ENCODE measurements at places on chromosomes 2 and 18.

DNA sequence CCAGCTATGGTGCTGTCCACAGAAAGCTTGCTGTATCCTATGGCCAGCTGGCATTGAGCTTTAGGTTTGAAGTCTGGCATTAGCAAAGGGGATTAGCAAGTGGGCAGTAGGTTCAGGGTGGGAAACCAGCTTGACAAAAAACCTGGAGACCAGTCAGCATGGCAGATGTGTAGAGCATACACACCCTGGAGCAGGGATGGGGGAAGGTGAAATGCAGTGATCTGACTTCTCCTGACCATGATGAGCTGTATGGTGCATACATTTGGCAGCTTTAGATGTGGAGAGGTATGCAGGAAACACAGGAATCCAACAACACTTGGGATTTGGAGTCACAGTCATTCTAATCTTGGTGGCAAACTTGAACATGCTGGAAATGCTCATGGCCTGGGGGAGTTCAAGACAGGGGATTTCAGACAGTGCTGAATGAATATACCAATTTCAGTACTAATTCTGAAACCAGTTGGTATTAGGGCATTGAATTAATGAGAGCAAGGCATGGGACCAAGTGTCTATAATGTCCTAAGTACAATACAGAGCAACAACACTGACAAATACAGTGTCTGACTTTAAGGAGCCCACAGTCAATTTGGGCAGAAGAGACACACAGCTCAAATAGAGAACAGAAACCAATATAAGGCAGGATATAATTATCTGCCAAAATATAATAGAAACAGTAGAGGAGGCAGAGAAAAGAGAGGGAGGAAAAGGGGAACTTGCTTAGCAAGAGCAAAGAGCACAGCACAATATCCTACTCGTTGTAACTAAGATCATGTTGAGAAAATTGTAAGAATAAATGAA is 11.8 kb downstream of the ARHGAP15 start:
- DNase-seq, result no peak

DNA sequence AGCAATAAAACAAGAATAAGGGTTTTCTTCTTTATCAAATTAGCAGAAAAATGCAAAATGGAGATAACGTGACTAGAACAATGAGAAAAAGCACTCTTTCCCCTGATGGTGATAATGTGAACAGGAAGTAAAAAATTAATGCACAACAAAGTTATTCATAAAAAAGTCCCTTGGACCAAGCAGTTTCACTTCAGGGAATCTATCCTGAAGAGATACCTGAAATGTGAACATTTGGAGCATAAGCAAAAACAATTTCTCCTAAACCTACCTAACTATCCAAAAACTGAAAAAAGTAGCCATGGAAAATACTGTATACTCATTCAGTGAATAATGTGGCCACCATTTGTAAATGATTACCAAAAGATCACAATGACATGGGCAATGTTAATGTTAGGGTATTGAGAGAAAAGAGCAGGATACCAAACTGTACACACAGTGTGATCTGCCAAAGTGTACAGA is 48.7 kb downstream of the TRIP12 start:
- DNase-seq, result no peak

DNA sequence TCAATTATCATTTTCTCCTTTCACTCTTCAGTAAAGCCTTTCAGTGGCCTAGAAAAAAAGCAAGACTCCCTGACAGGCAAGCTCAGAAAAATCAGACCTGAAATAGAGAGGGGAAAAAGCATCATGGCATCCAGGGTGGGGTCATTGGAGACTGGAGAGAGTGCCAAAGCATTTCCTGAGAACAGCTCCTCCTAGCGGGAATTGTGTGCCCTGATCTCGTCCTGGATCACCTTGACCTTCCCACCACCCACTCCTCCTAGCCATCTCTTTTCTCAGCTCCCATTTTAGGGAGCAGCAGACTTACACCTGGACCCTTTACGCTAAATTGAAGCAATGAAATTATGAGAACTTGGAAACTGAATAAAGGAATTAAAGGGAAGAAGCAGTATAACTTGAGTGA is 176.6 kb downstream of the VWC2L start:
- no peak for DNase-seq

- peak; percentile 93 for DNase-seq
Observed at GRCh38 chr2:65432227-65433190, at the start of gene SPRED2. TSS of gene SPRED2 (minus strand) at chr2:65432599. CDS start at chr2:65431987, 612 bp downstream.

- DNase-seq, result no peak
Observed at GRCh38 chr2:113081488-113082210, 13.9 kb downstream of the IL1F10 start.

DNA sequence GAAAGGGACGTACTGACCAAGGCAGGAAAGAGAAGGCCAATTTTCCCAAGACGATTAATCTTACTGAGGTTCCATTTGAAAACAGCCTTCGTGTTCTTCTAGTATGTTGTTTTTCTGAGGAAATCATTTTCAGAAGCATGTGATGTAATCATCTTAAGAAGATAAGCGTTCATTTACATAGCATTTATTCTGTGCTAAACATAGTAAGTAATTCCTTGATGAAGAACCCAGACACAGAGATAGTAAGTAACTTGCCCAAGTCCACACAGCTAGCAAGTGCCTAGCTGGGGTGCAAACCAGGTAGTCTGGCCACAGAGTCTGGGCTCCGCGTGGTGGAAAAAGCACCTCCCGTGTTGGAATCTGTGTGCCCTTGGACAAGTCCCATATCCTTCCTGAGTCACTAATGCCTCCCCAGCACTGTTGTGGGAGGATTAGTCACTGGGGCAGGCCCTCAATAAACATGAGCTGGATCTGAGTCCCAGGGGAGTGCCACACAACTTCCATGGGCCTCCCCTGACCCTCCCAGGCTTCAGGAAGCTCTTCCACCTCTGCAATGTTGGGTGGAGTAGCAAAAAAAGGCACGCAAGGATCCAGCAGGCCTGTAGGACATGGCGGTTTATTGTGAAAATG is 26.9 kb upstream of the ASAP2 start:
- peak; percentile 30 for DNase-seq

GRCh38 chr2:217948897-217949296 is 53.9 kb downstream of the TNS1 start:
- no peak for DNase-seq

DNA sequence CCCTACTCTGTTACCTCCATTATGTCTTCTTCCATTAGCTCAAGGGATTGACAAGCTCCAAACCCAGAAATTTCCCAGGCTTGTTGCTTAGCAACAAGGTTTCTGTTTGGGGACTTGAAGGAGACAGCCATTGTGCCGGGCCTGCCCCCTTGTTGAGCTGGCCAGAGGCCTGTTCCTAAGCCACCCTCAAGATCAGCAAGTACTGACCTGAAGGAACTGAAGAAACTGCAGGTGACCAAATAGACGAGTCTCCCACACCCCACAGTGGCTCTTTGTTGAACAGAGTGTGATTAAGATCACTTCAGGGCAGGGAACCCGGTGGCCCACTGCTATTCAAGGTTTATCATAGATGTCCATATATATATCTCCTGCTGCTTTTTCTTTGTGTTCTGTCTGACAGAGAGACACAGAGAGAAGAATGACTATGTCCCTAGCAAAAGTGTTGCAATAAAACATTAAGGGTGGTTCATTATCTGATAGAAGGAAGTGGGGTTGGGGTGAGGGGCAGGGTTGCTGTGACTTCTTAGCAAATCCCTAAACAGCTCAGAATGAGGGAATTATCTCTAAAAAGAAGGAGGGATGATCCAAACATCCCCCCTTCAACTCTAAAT is 69.2 kb downstream of the RNF144A start:
- no peak for DNase-seq

DNA sequence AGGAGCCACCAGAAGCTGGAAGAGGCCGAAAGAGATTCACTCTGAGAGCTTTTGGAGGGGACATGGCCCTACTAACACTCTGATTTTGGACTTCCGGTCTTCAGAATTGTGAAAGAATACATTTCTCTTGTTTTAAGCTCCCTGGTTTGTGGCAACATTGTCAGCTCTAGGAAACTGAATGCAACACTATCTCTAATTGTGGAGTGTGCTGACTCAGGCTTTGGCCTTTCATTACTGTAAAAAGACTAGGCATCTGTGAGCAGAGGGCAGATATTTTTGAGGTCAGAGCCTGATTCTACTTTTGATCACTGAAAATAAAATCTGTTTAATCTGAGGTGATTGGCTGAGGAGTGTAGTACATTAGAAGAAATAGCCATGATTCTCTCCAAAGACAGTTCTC is 185.4 kb upstream of the FAM98A start:
- DNase-seq, result no peak

DNA sequence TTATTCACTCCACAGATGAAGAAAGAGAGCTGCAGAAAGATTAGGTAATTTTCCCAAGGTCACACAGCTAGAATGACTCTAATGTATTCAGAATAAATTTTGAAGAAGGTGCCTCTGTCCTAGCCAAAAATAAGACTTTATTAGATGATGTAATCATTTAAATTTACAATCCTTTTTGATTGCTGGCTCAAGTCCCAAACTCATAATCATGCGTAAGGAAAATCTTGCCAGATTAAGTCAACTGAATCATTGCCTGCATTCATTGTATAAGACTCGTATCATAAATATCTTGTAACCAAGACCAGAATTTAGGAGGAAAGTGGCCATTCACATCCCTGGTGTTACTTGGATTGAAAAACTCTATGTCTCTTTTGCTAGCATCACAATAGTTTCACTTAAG is 53.1 kb upstream of the STK39 start:
- no peak for DNase-seq

- no peak for DNase-seq
Observed at GRCh38 chr18:75173125-75173432, 35.9 kb downstream of the PTGR3 start.

Data from WERI-Rb-1 (cell line).